Keratinocyte (primary cell): ENCODE measurements at places on chromosomes 11 and 22.

- DNase-seq: no peak
These were observed 155.1 kb downstream of the TENM4 start for GRCh38 chr11:79285756-79286155.

- DNase-seq: no peak
These were observed 9.5 kb downstream of the JAML start for GRCh38 chr11:118215262-118215661.

DNA sequence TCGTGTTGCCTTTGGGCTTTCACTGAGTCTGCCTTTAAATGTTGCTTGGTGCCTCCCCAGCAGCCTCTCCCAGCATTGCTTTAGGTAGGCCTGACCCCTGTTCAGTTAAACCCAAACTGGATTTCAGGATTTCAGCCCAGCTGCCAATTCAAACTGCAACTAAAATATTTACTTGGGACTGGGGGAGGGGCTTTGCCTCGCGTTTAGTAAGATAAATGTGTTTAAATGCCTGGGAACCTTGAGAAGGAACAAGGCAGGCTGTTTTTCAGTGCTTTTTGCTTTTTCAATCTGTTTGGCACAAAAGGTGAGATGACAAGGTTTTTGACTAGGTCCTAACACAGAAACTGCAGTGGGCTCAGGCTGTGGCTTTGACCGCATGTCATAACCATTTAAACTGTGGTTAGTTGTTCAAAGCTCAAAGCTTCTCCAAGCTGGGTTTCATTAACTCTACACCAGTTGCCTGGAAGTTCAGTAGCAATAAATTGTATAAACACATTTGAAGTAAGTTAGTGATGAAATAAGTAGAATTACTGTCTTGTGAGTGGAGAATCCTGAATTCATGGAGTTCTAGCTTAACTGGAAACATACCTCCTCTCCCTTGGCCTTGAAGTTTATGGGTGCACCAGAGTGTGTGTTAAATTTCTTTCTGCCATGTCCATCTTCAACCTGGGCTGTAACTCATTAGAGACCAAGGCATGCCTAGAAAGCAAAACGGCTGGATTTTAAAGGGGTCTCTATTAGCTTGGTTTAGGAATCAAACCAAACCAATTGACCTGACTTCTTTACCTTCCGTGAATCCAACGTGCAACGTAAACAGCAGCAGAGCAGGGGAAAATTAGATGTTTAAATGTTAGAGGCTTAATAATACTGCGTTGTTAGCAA, 3.6 kb downstream of the PKNOX2 start:
- DNase-seq: no peak

GRCh38 chr22:45922256-45922655, 54.7 kb downstream of the WNT7B start:
- DNase-seq: no peak

- no peak for DNase-seq
These were observed 80.4 kb upstream of the KCNQ1OT1 start for GRCh38 chr11:2779981-2780849.

DNA sequence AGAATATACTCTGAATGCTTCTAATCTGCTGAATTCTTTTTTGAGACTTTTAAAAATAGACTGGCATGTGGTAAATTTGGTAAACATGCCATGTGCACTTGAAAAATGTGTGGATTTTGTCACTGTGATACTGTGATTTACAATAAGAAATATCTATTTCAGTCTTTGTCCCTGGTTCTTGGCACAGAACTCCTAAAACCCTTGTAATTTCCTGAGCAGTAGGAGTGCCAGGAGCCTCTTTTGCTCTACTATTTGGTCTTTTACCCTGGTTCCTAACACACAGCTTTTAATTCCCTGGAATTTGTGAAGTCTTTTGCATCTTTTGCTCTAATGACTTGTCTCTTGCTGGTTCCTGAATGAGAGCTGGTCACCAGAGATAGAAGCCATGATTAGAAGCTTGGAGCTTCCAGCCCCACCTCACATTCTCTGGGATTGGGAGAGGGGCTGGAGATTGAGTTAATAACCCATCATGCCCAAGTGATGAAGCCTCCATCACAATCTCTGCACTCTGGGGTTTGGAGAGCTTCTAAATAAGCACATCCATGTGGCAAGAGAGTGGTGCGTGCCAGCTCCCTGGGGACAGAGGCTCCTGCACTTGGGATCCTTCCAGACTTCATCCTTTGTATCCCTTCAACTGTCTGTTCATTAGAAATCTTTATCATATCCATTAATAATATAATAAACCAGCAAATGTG, 27.2 kb upstream of the SYT13 start:
- no peak for DNase-seq

DNA sequence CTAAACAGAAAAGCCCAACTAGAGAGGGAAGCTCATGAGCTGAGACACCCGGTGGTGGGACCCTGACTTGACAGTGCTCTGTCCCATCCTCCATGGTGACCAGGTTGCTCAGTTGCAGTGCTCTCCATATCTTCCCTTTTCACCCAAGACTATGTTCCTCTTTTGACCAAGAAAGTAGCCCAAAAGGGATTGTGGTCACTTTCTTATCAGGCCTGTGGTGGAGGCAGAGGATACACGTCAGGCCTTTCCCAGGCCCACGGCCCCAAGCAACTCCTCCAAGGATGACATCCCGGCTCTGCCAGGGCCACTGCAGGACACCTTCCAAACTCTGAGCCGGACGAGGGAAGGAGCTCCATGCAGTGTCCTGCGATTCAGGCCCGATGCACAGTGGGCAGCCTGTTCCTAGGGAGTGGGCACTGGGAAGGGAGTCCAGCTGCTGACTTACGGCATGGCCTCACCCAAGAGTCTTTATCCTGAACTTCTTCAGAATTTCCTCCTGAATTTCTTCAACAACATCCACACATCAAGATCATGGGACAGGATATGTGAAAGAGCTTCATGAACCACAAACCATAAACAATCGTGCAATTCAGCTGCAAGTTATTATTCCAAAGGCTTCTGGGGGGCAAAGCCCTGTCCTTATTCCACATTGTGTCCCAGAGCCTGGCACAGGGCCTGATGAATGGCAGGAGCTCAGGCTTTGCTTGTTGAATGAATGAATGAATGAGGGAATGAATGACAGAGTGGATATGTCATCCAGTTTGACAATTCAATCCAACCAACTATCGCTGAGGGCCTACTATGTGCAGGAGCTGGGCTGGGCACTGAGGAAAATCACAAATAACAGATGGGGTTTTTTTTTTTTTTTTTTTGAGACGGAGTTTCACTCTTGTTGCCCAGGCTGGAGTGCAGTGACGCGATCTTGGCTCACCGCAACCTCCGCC, 36.0 kb upstream of the MYH9 start:
- DNase-seq: no peak

DNA sequence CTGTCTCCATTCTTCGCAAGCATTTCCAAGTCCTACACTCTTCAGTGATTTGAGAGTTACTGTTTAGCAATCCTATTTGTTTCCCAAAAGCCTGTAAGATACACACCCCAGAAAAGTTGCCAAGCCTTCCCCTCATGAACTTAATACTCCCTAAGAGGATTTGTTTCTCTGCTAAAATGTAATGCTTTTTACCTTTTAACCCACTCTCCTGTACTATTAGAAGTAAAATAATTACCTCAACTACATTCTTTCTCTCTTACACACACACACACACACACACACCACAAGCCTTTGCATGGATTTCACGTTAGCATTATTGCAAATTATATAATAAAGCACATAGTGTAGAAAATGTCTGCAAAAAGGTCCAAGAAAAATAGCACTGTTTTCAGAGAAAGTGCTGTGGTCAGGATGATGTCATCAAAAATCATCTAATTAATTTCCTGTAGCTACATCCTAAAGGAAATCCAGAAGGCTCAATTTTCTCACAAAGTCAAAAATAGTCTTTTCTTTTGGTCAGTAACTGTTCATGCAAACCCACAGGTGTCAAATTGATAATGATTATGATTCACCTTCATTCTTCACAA, 364.1 kb upstream of the PITPNB start:
- no peak for DNase-seq

DNA sequence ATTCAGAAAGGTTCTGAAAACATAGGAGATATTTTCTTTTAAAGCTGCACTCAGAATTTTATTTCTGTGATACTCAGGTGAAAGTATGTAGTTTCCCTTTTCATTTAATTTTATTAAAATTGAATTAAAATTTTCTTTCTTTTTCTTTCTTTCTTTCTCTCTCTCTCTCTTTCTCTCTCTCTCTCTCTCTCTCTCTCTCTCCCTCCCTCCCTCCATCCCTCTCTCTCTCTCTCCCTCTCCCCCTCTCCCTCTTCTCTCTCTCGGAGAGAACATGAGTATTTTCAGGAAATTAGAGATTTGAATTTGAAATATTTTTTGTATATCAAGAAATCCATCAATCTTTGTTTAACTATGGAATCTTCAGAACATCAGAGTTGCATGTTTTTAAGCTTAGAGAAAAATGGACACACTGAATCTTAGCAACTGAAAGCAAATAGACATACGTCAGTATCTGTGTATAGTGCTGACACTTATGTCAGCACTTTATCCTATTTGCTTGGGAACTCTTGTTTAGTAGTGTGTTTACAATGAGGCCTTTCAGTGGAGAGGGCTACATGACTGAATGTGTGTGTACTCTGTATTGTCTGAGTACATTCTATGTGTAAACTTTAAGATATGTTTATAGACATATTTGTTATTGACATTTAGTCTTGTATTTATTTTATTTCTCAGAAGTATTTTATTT, 44.5 kb downstream of the PDE3B start:
- no peak for DNase-seq
